T-helper 2 cell (primary cell): ENCODE measurements at places on chromosomes 1 and 21.
A peak's percentile ranks its signal among the peaks of the same experiment; 100 is the strongest.

DNA sequence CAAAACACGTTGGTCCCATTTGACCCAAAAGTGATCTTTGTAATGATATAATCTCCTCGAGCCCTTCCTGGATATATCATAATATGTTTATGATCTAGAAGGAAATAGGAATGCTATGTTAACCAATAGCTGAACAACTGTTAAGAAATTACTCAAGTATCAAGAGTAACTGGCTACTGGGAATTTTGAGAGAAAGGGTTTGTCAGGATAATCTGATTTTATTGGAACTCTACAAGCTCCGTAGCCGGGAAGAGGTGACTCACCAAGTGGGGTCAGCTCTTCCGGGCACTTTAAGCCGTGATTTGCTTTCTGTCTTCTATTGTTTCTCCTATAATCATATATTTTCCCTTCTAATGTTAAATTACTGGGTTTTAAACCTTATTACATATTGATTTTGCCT, 250.5 kb upstream of the POGK start:
- DNase-seq, result no peak

- DNase-seq, result no peak
Measured at GRCh38 chr1:180921891-180922630, 9.4 kb downstream of the KIAA1614 start.

DNA sequence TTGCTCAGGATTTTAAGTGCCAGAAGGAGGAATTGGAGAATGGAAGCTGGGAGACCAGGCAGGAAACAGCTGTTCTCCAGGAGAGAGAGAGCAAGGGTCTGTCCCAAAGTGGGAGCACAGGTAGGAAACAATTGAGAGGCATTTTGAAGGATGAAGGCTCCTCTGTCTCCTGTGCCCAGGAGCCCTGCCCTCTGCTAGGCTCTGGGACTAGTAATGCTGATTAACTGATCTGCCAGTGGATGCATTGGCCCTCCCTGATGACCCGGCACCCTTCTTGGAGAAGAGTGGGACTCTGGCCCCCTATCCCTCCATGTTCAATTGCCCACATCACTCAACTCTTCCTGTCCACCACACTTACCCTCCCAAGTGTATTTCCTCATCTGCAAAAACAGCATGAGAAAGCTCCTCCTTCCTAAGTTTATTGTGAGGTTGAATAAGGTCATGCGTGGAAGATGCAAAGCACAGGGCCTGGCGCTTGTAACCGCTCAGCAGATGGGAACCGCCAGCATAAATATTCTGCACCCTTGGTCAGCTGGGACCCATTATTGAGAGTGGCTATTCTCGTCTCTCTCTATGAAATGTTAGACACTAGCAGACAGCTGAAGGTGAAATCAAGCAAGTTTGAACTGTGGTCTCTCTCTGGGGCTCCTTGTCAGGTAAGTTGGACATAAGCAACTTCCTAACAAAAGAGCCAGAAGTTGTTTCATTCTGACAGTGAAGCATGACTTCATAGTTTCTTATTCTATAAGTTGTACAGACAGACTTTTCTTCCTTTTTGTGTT, 63.0 kb upstream of the ANGPTL1 start:
- no peak for DNase-seq

DNA sequence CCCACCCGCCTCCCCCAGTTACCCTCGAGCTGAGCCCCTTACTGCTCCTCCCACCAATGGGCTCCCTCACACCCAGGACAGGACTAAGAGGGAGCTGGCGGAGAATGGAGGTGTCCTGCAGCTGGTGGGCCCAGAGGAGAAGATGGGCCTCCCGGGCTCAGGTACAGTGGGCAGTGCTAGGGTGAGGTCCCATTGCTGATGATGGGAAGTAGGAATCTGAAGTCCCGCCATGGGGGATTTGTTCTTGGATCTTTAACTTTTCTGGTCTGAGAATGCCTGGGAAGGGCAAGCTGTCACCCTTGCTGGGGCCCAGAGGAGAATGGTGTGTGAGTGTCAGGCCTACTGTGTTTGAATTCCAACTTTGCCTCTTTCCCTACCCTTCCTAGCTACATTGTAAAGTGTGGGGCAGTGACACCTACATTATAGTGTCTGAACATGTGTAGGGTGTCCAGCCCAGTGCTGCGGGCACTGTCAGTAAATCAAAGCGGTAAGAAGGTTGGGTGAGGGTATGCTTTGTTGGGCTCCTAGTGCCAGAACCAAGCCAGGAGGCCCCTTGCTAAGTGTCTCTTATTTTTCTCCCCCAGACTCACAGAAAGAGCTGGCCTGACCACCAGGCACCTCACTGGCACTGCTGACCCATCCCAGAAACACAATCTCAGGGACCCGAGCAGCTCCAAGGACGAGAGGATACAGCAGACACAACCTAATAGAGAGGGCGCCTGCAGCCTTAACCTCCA, 44.7 kb downstream of the YARS1 start:
- no peak for DNase-seq

- no peak for DNase-seq
Measured at GRCh38 chr21:33663241-33663640, 20.9 kb downstream of the ITSN1 start.

DNA sequence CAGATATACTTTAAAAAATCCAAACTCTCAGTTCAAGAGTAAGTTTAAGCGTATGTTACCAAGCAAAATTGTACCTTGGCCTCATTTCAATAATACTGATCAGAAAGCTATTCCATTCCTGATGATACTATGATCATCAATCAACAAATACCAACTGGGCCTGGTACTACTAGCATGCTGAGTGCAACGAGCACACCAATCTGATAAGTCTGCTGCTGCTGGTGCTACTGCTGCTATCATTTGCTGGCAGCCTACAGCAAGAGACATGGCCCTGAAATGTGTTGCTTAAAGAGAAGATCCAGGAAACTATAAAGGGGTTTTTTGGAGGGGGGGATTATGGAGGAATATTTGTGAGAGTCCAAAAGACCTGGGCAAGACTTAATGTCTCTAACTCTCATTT, 39.7 kb downstream of the NME7 start:
- no peak for DNase-seq

DNA sequence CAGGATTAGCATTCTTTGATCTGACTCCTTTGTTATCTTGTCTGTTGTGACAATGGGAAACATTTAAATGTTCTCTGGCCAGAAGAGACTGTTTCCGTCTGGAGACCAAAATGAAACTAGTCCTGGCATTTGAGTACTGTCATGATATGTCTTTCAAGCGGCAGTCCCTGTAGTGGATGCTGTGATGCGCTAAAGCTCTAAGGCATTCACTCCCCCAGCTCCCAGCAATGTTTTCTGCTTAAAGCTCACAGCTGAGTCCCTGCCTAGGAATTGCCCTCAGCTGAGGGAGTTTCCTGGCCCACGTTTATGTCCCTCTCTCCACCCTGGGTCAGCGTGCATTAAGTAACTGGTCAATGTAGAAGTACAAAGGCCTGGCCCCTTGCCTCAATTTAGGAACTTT, 109.4 kb downstream of the UCHL5 start:
- DNase-seq, result no peak

GRCh38 chr1:30863858-30864604, 44.5 kb downstream of the SDC3 start:
- DNase-seq, result no peak

DNA sequence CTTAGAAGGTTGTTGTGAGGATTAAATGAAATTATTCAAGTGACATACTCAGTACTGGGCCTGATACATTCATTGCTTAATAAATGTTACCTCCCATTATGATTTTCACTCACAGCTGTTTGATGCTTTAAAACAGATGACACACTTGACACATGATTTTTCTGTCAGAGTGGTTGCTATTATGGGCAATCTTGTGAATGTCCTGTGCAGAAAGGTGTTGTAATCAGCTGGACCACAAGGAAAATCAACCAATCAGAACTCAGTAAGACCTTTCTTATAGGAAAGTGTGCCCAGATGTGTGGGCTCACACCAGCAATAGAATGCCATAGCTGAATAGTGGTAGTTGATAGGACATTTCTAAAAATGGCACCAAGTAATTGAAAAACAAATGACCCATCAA, 23.5 kb downstream of the GJA5 start:
- DNase-seq, result no peak

DNA sequence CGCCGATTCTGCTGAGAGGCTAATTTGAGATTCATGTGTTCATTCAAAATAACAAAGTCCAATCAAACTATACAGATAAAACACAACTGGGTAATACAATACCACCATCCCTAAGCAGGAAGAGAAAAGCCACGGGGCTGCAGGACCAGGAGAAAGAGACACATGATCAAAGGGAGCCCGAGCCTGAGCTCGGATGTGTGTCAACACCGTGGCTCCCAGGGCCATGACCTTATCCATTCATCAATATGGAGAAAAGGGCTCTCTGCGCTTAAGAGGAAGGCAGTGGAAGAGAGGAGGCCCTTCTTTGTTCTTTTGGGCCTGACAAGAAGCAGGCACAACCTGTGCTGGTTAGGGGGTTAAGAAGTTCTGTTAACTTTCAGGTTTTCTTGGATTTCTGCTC, 56.7 kb downstream of the HUNK start:
- DNase-seq, result no peak

DNA sequence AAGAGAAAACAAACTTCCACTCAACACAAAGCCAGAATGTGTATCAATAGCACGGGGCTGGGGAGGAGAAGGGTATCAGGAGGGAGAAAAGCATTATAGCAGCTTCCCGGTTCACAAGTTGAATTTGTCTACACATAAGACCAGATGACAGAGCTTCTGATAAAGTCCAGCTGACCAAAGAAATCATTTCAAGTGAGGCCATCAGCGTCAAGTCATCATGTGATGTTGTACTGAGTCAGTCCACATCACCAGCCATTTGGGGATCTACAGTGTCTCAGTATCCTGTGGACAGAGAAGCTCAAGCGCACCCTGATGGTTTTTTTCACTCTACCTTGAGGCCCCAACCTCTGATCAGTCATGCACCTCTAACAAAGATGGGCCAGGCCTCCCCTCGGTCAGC, 33.0 kb downstream of the SETD4 start:
- DNase-seq, result no peak

DNA sequence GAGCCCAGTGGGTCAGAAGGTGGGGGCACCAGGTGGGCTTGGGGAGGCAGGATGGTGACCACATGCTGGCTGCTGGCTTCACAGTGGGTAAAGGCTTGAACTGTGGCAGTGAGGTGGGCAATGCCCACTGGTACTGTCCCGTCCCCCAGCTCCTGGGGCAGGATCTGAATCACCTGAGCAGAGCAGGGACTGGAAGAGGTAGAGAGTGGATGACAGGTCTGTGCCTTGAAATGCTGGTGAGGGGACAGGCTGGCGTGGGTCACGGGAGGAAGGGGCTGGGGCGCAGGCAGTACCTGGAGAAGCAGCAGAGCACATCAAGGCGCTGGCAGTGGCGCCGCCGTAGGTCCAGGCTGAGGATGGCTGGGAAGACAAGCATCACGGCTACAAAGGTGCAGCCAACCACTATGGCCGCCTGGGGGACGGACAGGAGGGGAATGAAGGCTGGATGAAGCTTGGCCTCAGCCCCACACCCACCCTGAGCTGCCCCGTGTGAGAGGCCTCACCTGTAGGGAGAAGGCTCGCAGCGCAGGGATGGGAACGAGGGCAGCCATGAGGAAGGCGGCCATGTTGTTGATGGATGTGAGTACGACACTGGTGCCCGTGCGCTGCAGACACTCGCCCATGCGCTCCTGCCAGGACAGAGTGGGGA, 14.9 kb downstream of the PTCH2 start:
- DNase-seq, result no peak

- DNase-seq, result peak; percentile 53
Measured at GRCh38 chr1:93615582-93616150, 66.0 kb downstream of the BCAR3 start.

- DNase-seq, result no peak
Measured at GRCh38 chr1:210684466-210685294, 356.0 kb downstream of the HHAT start.

- DNase-seq, result no peak
Measured at GRCh38 chr1:16114527-16115467, 41.1 kb downstream of the EPHA2 start.

GRCh38 chr1:214838351-214838750, 235.4 kb downstream of the CENPF start:
- DNase-seq, result no peak

DNA sequence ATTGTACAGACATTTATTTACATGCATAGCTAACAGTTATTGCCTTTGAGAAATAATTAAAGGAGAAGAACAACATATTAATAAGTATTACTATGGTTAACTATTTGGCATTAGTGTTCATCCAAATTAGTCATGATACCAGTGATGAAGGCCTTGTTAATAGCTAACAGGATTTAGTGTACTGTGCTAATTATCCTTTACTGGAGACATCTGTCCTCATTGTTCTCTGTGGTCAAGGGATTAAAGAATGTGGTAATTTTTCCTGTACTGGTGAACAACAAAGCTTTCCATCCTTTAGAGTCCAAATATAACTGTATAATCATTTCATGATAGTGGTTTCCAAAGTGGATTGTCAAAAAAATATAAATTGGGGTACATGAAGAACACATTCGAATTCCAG, 103.9 kb downstream of the ADGRL4 start:
- no peak for DNase-seq

DNA sequence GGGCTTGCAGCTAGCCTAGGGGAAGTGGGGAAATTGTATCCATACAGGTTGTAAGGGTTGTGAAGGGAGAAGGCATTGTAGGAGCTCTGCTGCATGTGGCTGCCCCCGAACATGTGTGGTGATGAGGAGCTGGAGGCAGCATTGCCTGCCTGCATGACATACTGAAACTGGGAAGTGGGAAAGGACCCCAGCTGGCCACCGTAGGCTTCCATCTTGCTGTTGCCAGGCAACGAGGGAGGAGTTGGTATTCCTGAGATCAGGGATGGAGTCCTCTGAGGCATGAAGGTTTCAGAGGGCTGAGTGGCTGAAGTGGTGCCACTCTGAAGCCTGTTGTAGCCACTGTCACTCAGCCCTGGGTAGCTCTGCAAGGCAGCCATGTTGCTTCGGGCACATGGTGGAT, 103.2 kb downstream of the TBX15 start:
- no peak for DNase-seq

GRCh38 chr1:41236781-41237180, 5.3 kb downstream of the SCMH1 start:
- DNase-seq, result no peak

GRCh38 chr1:17696417-17697301, 58.5 kb upstream of the ACTL8 start:
- no peak for DNase-seq

- DNase-seq, result no peak
Measured at GRCh38 chr21:38388203-38388602, 110.1 kb downstream of the ERG start.

- no peak for DNase-seq
Measured at GRCh38 chr1:6588893-6589520, 9.2 kb downstream of the ZBTB48 start.

- no peak for DNase-seq
Measured at GRCh38 chr1:157519451-157519850, 32.9 kb downstream of the FCRL5 start.

GRCh38 chr1:20102875-20103274, 16.5 kb downstream of the PLA2G2D start:
- no peak for DNase-seq

DNA sequence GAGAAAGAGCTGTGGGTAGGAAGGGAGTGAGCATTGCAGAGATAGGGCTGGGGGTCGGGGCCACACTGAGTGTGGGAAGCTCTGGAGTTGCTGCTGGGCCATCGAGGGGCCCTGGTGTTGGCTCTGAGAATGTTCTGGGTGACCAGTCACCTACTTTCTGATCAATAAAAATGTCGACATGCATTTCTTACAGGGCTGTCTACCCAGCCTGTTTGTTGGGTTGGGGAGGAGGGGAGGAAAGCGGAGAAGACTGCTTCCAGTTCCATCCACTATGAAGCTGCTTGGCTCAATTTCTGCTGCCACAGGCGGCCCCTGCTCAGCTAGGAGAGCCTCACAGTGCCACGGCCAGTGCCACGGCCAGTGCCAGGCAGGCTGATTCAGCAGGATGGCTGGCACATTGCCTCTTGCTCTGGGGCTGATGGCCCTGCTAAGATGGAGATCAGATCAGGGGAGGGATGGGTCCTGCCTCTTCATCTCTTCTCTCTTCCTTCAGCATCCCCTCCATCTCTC, 3.0 kb upstream of the PADI3 start:
- DNase-seq, result no peak
